ENCODE measurements at places on chromosomes 2 and 18.

DNA sequence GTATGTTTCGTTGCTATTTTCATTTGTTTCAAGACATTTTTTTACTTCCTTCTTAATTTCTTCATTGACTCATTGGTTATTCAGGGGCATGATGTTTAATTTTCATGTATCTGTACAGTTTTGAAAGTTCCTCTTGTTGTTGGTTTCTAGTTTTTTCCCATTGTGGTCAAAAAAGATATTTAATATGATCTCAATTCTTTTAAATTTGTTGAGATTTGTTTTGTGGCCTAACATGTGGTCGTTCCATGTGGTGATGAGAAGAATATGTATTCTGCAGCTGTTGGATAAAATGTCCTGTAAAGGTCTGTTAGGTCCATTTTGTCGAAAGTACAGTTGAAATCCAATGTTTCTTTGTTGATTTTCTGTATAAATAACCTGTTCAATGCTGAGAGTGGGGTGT is 110.3 kb upstream of the MAP4K4 start:
- DNase-seq = no peak

- DNase-seq = no peak
Observed at GRCh38 chr2:169478745-169479256, 493 bp upstream of the BBS5 start.

DNA sequence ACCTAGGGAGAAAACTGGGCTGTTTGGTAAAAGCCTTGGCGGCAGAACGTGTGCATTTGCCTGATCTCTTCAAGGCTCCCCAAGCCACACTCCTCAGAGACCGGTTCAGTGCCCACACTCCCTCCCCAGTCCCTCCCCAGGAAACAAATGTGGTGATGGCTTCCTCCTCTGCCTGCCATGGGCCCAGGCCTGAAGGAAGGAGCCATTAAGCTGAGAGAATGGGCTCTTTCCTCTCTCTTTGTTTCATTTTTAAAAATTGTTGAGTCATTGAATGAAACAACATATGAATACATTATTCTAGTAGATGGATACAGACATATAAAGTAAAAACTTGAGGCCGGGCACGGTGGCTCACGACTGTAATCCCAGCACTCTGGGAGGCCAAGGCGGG is 50.6 kb upstream of the YWHAQ start:
- DNase-seq = no peak

DNA sequence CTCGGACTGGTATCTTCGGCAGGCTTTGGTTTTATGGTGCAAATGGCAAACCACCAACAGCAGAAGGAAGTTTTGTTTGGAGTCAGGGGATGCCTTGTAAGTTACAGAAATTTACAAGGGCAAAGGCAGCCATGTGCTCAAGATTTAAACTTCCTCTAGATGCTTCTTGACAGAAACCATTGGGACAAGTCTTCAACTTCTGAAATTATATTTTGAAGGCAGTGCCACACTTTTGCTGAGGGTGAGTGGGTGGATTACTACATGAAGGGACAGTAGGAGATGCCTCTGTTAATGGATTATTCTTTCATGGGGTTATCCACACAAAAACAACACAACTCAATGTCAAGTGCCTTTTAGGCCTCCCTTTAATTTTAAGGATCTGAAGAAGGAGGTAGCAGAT is 97.9 kb downstream of the VAPA start:
- DNase-seq = no peak

GRCh38 chr2:96909611-96910021 is 39.7 kb upstream of the SEMA4C start:
- no peak for DNase-seq

DNA sequence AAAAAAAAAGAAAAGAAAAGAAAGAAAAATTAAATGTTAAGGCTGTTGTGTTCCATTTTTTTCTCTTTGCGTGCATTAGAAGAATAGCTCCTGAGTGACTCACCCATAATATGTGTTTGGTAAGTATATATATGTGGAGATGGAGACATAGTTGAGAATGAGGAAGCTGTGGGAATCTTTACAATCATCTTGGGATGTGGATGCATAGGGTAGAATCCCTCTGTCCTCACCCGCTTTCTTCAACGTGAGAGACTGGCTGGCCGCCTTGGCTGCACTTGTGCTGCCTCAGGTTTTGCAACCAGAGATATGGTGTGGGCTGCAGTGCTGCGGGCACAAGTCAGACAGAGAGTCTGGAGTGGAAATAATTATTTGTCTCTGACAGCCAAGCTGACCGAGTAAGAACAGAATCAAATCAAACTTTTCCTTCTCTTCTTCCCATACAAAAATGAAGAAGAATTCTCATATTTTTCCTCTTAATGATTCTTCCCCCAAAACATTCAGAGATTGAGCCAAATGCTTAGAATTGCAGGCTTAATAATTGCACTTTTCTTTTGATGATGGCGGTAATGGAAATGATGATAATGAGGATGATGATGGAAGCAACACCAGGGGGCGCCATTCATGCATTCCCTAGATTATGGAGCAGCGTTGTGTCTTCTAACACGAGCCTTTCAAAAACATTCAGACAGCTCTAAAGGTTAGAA is 48.5 kb downstream of the SERPINB7 start:
- DNase-seq = peak; percentile 24

All from choroid plexus epithelial cell (primary cell).